ENCODE measurements at places on chromosomes 16 and 17.

DNA sequence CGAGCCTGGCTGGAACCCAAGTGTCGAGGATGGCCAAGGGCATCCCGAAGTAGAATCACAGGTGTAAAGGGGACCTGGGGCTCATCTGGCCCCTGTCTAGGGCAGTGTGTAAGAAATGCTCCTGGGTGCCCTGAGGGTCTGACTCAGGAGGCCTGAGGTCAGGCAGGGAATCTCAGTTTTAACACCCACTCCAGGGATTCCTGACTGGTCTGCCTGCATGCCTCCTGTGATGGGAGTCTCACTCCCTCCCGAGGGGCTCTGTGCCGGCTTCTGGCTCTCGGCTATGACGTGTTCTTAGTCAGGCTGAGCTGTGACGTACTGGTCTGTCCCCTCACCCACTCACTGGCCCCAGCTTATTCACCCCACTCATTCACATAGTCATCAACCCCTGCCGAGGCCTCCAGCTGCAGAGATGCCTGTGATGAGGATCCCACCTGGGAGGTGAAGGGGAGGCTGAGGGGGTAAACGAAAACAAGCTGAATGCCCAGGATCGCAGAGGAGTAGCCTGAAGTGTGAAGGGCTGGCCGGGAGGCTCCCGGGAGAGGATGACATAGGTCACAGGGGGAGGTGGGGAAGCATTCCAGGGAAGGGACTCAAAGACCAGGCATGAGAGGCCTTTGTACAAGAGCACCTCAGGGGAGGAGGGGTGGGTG, 23.8 kb downstream of the FAM83G start:
- no peaks in the 10 kb centered on the region for H3K27me3 ChIP-seq
- no peak overlapping the region for H3K27ac ChIP-seq
- no peak overlapping the region for H3K4me3 ChIP-seq
- no peak for DNase-seq
- no peaks in the 10 kb centered on the region for H3K4me1 ChIP-seq
- H3K36me3 ChIP-seq = peaks cover 23% of the 10 kb centered on the region

DNA sequence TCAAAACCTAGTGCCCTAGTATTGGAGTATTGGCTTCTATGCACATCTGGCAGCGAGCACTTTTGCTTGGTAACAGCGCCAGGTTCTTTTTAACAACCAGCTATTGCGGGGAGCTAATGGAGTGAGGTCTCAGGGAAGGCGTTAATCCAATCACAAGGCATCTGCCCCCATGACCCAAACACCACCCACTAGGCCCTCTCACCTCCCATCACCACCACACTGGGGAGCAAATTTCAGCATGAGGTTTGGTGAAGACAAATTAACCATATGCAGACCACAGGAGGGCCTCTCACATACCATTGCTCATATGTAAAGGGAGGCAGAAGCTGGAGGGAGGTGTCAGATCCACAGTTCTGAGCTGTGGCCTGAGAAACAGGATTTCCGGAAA, 893 bp upstream of the ODF4 start:
- H3K4me1 ChIP-seq = peaks cover 7% of the 10 kb centered on the region
- H3K27ac ChIP-seq = no peak overlapping the region
- no peaks in the 10 kb centered on the region for H3K36me3 ChIP-seq

DNA sequence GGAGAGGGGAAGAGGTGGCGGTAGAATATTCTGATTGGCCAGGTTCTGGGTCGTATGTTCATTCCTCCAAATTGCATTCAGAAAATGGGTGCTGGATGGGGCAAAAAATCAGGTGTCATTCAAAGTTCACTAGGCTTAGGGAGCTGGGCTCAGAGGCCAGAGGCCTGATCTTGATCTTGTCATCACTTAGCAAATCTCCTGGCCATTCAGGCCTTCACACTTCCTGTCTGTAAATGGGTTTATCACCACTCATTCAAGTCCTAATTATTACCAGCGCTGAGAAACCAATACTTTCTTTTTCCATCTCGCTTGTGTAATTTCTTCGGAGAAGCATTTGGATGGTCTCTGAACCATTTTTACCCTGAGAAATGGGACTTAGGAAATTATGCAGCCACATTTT, 50.8 kb downstream of the BMERB1 start:
- no peaks in the 10 kb centered on the region for H3K36me3 ChIP-seq
- no peak overlapping the region for H3K4me3 ChIP-seq
- H3K27ac ChIP-seq = no peak overlapping the region
- no peak for DNase-seq

- no peak for DNase-seq
- peaks cover 3% of the 10 kb centered on the region for H3K4me1 ChIP-seq
- no peaks in the 10 kb centered on the region for H3K27me3 ChIP-seq
- H3K27ac ChIP-seq = no peak overlapping the region
Observed at GRCh38 chr17:55409030-55409800, 12.4 kb downstream of the MMD start.

GRCh38 chr16:48617104-48617705, 7.2 kb upstream of the N4BP1 start:
- H3K27me3 ChIP-seq = no peaks in the 10 kb centered on the region
- no peak for DNase-seq
- H3K36me3 ChIP-seq = no peaks in the 10 kb centered on the region
- no peak overlapping the region for H3K27ac ChIP-seq
- peaks cover 26% of the 10 kb centered on the region for H3K4me1 ChIP-seq

DNA sequence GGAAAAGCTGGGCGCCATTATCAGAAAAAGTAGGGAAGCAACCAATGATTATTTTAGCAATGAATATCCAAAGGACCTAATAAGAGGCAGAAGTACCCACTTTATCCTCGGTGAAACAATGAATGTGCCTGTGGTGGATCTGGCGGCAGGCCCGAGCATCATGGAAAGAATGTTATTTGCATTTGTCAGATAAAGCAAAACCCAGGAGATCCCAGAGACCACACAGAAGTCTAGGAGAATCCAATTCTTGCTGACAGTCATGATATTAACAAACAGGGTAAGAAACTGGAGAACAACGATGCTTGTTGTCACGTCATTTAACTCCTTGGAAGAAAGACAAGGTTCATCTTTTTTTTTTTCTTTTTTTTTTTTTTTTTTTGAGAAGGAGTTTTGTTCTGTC, 12.0 kb upstream of the TNRC6A start:
- H3K27ac ChIP-seq = no peak overlapping the region
- no peaks in the 10 kb centered on the region for H3K36me3 ChIP-seq
- H3K4me1 ChIP-seq = no peaks in the 10 kb centered on the region
- H3K4me3 ChIP-seq = no peak overlapping the region

DNA sequence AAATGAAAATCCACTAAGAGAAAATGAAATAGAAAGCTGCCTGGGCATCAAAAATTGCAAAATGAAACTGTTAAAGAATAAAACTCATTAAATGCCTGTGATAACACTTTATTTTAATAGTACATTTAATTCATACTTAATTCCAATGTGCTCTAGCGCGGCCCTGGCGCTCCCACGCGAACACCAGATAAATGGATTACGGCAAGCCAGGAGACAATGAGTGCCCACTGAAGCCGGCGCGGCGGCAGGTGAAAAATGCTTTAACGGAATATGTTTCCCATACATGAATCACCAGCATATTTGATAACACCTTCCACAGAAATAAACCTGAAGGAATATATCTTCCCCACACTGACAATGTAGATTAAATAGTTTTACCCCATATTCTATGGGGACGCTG, 245.5 kb downstream of the RBFOX3 start:
- H3K4me1 ChIP-seq = no peaks in the 10 kb centered on the region
- H3K27ac ChIP-seq = no peak overlapping the region
- H3K36me3 ChIP-seq = no peaks in the 10 kb centered on the region

GRCh38 chr16:57373117-57373947, 1.0 kb downstream of the CX3CL1 start:
- no peak overlapping the region for H3K4me3 ChIP-seq
- no peaks in the 10 kb centered on the region for H3K36me3 ChIP-seq
- no peaks in the 10 kb centered on the region for H3K27me3 ChIP-seq

GRCh38 chr16:8819411-8820034, 21.9 kb downstream of the PMM2 start:
- no peaks in the 10 kb centered on the region for H3K27me3 ChIP-seq
- peaks cover 7% of the 10 kb centered on the region for H3K36me3 ChIP-seq
- peaks cover 8% of the 10 kb centered on the region for H3K4me1 ChIP-seq
- no peak overlapping the region for H3K27ac ChIP-seq

DNA sequence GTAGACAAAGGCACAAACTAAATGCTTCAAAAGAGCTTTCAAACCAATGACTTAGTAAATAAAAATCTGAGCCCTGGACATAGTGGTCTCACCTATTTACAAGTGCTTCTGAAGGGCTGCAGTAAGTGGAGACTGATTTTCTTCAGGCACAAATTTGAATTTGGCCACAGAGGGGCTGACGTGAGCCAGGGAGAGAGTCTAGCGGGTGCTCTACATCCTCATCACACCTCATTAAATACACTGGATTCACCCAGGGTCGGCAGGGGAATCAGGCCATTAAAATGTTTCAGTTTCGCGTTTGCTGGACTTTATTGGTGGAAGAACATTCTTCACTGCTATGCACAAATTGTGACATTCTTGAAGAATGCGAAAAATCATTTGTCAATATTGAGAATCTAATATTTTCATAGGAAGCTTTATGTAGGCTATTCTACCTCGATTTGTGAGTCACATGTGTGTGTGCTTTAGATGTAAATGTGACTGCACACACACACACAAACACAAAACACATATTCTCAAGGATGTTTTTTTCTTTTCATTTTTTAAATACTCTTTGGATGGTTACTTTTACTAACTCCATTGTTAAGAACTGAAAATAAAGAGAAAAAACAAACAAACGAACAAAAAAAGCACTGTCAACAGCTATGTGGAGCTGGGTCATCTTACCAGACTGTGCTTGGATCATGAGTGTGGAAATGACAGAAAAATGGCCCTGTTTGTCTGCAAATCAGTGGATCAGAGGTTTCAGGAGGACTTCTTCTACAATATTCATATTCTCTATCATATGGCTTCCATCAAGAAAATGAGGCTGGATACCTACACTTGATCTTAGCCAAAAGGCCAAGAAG, 58.9 kb downstream of the CDH11 start:
- no peaks in the 10 kb centered on the region for H3K4me1 ChIP-seq
- no peaks in the 10 kb centered on the region for H3K27me3 ChIP-seq
- H3K27ac ChIP-seq = no peak overlapping the region
- no peak for DNase-seq
- no peaks in the 10 kb centered on the region for H3K36me3 ChIP-seq

Measured in B cell (primary cell).